ENCODE measurements at places on chromosomes 13 and 19.

DNA sequence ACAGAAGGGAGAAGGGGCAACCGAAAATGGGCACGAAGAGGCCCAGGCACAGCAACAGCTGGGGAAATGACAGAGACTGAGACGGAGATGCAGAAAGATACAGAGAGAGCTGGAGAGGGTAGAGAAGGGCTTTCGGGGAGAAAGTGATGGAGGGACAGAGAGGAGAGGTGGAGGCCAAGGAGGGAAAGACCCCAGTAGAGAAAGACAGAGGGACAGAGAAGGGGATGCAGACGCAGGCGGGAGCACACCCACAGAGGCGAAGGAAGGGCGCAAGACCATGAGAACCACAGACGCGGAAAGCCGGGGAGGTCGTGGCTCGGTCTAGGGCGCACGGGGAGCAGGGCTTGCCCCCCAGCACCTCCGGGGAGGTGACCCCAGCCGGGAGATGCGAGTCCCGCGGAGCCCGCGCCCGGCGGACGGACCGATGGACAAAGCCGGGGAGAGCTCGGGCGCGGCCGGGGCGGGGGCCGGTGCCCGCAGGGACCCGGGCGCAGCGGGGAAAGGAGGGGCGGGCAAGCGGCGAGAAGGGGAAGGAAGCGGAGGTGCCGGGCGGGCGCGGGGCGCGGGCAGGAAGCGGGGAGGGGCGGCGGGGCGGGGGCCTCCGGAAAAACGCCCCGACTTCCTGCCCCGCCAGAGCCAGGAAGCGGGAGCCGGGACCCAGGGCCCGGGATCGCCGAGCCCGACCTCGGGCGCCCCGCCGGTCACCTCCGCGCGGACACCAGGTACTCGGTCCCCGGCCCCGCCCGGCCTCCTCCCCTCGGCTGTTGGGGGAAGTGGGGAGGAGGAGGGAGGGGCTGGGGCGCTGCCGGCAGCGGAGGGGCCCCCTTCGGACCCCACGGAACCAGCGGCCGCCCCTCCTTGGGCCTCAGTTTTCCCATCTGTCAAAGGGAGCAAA is at the start of gene ARHGEF1:
Gene ARHGEF1, plus strand, starts transcription at position 617 of the 895 bp plus-strand sequence. CDS start 4,899 bp downstream, outside the sequence.
- no peak for DNase-seq

DNA sequence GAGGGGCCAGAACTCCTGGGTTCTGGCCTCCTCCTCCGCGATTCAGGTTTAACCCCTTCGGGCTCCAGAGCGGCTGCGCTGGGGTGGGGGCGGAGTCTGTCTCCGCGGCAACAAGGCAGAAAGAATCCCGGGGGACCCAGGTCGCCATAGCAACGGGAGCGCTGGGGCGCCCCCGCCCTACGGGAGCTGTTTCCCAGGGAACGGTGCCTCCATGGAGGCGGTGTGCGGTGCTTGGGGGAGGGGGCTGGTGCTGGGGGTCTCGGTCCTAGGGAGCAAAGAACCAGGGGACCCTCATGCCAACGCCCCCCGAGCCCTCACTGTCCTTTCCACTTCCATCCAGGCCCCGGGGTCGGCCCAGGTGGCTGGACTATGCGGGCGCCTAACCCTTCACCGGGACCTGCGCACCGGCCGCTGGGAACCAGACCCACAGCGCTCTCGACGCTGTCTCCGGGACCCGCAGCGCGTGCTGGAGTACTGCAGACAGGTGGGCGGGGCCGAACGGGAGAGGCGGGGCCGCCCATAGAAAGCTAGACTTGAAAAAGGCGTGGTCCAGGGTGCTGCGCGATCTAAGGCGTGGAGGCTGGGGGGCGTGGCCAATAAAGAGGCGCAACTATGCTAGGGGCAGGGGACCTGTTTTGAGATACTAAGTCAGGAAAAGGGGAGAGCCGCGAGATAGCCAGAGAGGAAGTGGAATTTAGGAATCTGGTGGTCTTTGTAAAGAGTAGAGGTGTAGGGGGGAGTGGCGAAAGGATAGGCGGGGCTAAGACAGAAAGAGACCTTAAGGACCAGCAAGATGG is 1.2 kb downstream of the APLP1 start:
- no peak for DNase-seq

- DNase-seq: no peak
Observed at GRCh38 chr13:65499256-65499655, 1730.9 kb downstream of the PCDH9 start.

- no peak for DNase-seq
Observed at GRCh38 chr19:5814123-5814851, 9.4 kb downstream of the NRTN start.

GRCh38 chr13:42028113-42028799 is 20.2 kb upstream of the DGKH start:
- DNase-seq: no peak

DNA sequence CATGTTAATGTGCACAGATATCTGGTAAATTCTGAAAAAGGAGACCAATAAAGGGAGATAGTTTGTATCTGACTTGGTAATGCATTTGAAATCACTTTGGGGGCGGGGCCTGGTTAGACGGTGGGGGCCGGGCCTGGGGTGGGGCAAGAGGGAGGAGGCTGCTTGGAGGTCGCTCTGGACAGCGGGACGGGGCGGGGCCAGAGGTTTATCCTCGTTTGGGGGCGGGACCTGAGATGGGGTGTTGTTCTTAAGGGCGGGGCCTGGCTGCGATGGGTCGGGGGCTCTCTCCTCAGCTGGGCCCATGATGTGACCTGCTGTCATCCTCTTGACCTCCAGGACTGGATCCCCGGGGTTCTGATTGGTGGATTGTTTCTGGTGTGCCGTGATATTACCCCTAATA is 4.9 kb upstream of the ZNF808 start:
- no peak for DNase-seq

GRCh38 chr13:35499676-35500075 is 23.2 kb upstream of the MAB21L1 start:
- no peak for DNase-seq

GRCh38 chr13:45627656-45628055 is 12.1 kb upstream of the ERICH6B start:
- no peak for DNase-seq

DNA sequence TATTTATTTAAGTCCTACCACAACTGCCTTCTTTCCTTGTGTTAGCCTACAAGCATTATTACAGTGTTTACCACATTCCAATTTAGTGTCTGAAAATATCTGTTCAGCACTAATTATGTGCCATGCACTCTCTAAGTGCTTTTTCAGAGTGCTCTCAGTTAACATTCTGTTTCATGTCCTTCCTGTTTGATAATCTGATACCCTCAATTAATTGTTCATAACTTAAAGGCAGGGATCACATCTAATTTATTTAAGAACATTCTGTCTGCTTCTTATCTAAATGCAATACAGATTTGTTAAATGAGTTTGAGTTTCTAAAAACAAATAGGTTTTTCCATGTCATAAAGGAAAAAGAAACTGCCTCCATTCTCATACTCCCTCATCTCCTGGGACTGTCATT is 649.6 kb upstream of the ATXN8OS start:
- DNase-seq: no peak

GRCh38 chr19:19260417-19261214 is 12.5 kb downstream of the TM6SF2 start:
- no peak for DNase-seq

DNA sequence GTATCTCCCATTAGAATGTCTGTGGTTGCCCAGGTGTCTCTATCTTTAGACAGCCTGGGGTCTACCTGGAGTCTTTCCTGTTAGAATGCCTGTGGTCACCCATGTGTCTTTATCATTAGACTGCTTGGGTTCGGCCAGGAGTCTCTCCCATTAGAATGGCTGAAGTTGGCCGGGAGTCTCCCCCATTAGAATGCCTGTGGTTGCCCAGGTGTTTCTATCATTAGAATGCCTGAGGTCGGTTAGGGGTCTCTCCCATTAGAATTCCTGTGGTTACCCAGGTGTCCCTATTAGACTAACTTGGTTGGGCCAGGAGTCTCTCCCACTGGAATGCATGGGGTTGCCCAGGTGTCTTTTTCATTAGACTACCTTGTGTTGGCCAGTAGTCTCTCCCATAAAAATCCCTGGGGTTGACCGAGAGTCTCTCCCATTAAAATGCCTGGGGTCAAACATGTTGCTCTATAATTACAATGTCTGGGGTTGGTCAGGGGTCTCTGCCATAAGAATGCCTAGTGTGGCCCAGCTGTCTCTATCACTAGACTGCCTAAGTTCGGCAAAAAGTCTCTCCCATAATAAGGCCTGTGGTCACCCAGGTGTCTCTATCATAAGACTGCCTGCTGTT is 1448.7 kb downstream of the UQCRFS1 start:
- no peak for DNase-seq

- no peak for DNase-seq
Observed at GRCh38 chr19:36449059-36449670, 30.7 kb upstream of the ZFP82 start.

- DNase-seq: no peak
Observed at GRCh38 chr19:31427857-31428256, 78.6 kb upstream of the TSHZ3 start.

- peak; percentile 75 for DNase-seq
Observed at GRCh38 chr13:84433024-84433423, 550.8 kb upstream of the SLITRK1 start.

GRCh38 chr13:40665126-40666044 is 1.1 kb downstream of the FOXO1 start:
- DNase-seq: no peak

DNA sequence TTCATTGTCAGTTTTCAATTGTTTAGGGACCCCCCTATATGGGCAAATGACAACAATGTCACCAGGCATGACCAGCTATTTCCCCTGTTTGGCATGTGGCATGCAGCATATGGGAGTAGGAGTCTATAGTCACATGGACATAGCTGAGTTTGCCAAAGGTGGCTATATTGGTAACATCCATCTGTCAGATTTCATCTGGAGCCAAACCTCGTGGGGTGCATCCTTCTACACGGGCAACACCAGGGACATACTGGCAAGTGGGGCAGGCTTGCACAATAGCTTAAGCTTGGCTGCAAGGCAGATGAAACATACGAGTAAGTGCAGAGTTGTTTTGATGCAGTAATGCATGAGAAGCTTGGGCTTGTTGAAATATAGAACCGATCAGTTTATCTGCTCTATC is 24.5 kb upstream of the ZNF816 start:
- no peak for DNase-seq

DNA sequence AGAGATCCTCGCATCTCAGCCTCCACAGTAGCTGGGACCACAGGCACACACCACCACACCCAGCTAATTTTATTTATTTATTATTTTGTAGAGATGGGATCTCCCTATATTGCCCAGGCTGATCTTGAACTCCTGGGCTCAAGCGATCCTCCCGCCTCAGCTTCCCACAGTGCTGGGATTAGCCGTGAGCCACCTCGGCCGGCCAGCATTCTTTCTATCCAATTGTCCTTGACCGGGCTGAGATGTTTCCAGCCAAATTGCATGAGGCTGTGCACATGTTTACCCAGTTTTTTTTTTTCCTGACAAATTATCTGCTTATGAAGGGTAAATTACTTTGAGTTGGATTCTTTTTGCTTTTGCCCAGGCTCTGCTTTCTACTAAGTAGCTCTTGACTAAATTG is 28.2 kb downstream of the UNC13A start:
- no peak for DNase-seq

GRCh38 chr13:50684366-50684765 is 159.1 kb downstream of the DLEU7 start:
- DNase-seq: no peak

DNA sequence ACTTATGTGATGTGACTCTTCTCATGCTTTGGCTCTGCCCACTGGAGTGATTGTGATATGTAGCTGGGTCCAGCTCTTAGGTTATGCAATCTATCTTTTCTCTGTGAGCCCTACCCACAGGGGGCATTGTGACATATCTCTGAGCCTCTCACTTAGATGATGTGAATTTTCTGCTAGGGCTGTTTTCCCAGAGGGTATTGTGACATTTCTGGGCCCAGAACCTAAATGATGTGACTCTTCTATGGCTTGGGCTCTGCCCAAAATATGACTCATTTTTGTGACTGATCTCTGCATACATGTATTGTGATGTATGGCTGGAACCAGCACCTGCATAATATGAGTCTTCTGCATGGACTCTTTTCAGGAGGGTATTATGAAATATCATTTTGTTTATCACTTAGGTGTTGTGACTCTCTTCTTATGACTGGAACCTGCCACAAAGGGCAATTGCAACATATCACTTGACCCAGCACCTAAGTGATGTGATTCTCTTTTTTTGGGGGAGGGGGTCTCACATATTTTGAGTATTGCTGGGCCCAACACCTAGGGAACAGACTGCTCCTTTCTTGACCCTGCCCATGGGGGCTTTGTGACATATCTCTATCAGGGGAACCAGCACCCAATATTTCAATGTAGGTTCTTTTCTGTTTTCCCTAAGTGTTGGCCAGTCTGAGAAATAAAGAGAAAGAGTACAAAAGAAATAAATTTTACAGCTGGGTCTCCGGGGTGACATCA is 12.1 kb upstream of the ZNF254 start:
- DNase-seq: no peak

DNA sequence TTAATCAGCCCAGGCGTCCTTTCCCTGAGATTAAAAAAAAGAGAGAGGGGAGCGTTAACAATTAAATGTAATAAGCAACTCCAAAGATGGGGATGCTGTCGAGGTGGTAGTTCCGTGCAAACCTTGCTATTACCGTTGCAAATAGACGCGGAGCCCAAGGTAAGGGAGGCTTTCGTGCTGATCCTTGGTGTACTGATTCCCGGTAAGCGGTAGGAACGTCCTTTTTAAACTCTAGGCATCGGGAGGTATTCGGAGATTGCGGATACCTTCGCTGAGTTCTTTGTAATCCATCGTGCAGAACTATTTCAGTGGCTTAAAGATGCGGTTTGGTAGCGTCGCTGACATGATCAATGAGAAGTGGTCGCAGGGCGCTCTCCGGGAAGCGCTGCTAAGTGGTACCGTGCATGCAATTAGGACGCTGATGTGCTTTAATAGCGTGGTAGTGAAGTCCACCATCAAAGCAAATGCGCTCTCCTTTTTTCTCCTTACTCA is 3.1 kb downstream of the SLITRK5 start:
- no peak for DNase-seq

- DNase-seq: no peak
Observed at GRCh38 chr13:110653271-110653670, 37.9 kb downstream of the NAXD start.

GRCh38 chr19:48271531-48272151 is 1.8 kb downstream of the ZNF114 start:
- DNase-seq: no peak

DNA sequence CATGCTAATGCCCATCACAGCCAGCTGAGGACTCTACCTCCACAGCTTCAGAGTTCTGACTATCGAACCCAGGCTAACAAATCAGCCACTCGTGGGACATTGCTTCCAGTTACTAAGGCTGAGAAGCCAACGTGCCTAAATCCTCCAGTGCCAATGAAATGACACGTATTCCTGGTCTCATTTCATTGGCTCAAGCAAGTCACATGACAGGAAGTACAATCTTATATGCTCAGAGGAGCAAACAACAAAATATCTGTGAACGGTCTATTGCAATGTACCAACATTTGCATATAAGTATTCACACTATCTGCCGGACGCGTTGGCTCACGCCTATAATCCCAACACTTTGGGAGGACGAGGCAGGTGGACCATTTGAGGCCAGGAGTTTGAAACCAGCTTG is 12.8 kb upstream of the IZUMO2 start:
- DNase-seq: no peak

Measured in HS-27A (cell line).